ENCODE measurements at places on chromosomes 6 and 20. TPM values are rescaled to one million over a fixed set of nuclear protein-coding genes. Genes with fewer than 3 reads are reported as not detected.

GRCh38 chr6:79902046-79902445, 45.3 kb downstream of the ELOVL4 start:
- no peak overlapping the region for H3K27ac ChIP-seq
- peak; percentile 39 for DNase-seq
- H3K36me3 ChIP-seq = no peaks in the 10 kb centered on the region
- no peak overlapping the region for H3K4me3 ChIP-seq

- DNase-seq = peak; percentile 13
- no peaks in the 10 kb centered on the region for H3K36me3 ChIP-seq
- no peaks in the 10 kb centered on the region for H3K27me3 ChIP-seq
- no peak overlapping the region for H3K4me3 ChIP-seq
- H3K27ac ChIP-seq = peak overlapping the region; percentile 85
- H3K4me1 ChIP-seq = peaks cover 2% of the 10 kb centered on the region
Observed at GRCh38 chr6:112801468-112802080, 454.4 kb downstream of the RFPL4B start.

DNA sequence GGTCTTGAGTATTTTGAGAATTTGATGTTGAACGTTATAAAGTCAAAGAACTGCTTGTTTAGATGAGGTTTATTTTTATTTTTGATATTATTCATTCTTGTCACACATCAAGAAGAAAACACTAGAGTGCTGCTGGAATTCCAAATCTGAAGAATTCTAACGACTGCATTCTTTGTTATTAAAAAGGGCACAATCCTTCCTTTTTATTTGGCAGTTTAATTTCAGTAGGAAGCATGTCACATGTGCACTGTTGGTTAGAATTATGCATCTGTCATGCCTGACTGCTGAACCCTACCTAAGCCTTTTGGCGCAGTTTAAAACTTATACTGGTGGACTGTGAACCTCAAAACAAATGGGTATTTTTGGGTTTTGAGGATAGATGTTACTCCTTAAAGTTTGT, 4.0 kb downstream of the ID4 start:
- no peaks in the 10 kb centered on the region for H3K36me3 ChIP-seq
- no peak overlapping the region for H3K27ac ChIP-seq
- DNase-seq = no peak
- peaks cover 8% of the 10 kb centered on the region for H3K4me1 ChIP-seq
- H3K27me3 ChIP-seq = peaks cover 17% of the 10 kb centered on the region
- no peak overlapping the region for H3K4me3 ChIP-seq

DNA sequence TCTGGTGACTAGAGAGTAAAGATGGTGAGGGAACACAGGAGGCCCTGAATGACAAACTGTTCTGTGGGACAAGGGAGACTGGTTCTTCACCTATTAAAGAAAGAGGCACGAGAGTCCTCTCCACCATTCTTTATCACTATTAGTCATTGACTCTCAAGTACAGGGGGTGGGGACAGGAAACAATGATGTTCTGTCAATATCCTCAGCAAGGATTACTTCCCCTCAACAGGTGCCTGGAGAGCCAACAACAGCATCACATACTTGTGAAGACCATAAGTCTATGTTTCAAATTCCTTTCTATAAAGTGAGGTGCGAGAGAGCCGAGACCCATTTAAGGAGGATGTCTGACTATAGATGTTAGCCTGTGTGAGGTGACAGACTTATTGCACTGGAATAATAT, 72.4 kb upstream of the TBC1D7 start:
- no peaks in the 10 kb centered on the region for H3K27me3 ChIP-seq
- H3K36me3 ChIP-seq = no peaks in the 10 kb centered on the region
- no peak overlapping the region for H3K4me3 ChIP-seq
- no peak for DNase-seq
- H3K27ac ChIP-seq = no peak overlapping the region

DNA sequence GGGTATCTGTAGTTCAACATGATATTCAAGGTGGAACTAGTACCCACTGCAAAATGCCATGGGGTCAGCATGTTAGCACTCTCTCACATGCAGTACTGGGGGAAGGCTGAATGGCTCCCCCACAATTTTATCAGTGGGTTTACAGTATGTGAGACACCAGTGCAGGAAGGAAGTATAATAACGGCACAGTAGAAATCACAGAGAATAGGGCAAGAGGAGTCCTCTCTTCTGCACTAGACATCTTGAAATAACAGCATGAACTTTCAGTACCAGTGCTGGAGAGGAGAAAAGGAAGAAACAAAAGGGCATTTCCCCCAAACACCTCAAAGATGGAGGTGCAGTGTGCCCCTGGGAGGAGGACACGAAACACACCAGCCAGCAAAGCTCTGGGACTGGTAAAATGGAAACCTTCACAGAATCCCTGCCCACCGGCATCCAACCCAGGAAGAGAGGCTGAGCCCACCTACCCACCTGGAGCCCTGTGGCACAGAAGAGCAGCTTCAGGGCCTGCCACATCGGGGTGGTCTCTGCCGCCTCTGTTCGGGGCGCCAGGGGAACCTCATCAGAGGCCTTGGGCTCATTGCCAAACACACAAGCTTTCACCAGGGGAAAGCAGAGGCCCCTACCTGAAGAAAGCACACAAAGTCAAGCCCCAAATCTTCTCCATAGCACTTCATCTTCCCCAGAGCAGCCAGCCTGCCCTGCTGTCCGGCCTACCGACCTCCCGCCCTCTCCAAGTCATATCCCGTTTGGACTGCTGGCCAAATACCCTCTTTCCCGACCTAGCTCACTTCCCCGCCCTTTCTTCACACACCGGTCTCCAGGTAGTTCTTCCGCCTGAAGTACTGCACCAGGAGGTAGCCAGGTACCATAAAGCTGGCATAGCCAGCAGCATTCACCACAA, 1.2 kb downstream of the SLC35B2 start:
- peak overlapping the region; percentile 91 for H3K4me3 ChIP-seq
- no peak for DNase-seq

DNA sequence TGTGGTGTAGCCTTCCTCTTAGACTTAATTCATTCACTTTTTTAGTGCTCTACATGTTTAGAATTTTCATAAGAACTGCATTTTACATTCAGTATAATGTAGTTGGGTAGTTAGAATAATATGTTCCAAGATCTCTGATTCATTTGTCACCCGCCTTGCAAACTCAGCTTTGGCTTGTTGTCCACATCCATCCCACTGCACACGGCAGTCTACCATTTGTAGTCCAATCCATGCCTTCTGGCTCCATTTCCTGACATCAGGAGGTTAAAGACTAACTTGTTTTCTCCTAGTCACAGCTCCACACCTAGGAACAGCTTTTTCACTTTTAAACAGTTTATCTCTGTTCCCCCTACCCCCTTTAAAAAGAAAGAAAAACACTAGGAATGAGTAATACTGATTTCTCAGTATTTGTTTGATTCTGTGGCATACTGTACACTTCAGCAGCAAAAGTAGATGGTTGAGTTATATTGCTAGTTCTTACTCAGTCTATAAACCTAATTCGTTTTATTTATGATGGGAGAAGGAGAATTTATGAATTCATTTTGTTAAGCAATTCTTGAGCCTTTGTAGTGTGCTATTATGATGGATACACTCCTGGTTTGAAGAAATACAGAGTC, 180.9 kb downstream of the ARID1B start:
- DNase-seq = no peak
- peaks cover 20% of the 10 kb centered on the region for H3K4me1 ChIP-seq
- H3K27ac ChIP-seq = no peak overlapping the region
- H3K4me3 ChIP-seq = no peak overlapping the region
- no peaks in the 10 kb centered on the region for H3K36me3 ChIP-seq
- no peaks in the 10 kb centered on the region for H3K27me3 ChIP-seq

DNA sequence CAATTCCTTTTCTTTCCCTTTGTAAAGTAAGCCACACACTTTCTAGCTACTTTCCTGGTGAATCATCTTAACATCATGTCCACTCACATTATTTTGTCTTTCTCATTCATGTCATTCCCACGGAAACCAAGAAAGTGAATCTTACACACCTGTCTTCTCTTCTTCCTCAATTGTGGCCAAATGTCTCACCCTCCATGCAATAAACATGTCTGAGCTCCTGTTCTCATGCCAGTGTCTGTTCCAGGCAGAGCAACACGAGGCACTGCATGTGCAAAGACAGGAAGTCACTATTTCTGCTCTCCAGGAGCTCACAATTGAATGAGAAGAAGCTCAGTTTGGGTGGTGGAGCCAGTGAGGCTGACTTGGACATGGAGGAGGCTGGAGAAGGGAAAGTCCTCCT, 29.0 kb upstream of the TMEM244 start:
- no peaks in the 10 kb centered on the region for H3K36me3 ChIP-seq
- no peaks in the 10 kb centered on the region for H3K27me3 ChIP-seq
- DNase-seq = no peak
- H3K4me1 ChIP-seq = no peaks in the 10 kb centered on the region

DNA sequence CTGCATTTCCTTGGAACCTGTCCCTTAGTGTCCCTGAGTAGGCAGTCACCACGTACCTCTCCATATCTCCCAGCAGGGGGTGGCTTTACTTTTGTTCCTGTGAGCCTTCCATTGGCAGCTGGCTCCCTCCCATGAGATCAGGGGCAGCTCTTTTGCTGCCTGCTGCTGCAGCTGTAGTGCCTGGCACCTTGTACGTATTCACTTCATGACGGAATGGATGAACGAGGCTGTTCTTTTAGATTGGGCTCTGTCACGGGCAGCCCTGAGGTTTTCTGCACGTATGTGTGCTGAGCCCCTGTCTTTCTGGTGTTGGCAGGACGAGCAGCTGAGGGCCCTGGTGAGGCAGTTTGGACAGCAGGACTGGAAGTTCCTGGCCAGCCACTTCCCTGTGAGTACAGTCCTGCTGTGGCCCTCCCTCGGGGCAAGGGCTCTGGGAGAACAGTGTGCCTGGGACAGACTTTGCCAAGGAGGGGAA, 14.6 kb downstream of the MYBL2 start:
- H3K27ac ChIP-seq = peak overlapping the region; percentile 13
- DNase-seq = no peak
- no peaks in the 10 kb centered on the region for H3K36me3 ChIP-seq
- H3K4me3 ChIP-seq = no peak overlapping the region

DNA sequence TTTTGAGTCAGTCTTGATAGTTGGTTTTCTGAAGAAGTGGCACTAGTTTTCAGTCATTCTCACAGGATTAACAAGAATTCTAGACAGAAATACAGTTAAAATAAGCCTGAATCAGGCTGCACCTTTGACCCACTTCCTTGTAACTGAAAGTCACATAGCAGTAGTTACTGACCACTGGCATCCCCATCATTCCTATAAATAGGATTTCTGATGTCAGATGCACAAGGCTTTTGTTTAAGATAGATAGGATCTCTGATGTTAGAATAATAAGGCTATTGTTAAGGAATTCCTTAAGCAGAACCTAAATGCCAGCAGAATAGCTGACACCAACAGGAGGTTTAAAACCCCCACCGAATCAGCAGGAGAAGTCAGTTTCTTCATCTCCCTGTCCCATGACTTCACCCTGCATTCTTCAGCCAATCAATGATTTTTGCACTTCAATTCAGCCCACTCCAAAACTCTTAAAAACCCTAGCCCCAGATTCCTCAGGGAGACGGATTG, 30.6 kb upstream of the ZBTB24 start:
- no peaks in the 10 kb centered on the region for H3K27me3 ChIP-seq
- DNase-seq = no peak
- H3K27ac ChIP-seq = no peak overlapping the region
- no peak overlapping the region for H3K4me3 ChIP-seq

The C20orf141 gene
- polyA plus RNA-seq = not detected

Data from muscle of leg (tissue), 16 donors.